ENCODE measurements at places on chromosomes 2 and 18.

- DNase-seq = no peak
Measured at GRCh38 chr2:176582176-176582575, 312.9 kb downstream of the MTX2 start.

- DNase-seq = no peak
Measured at GRCh38 chr2:128995086-128995485, 676.4 kb upstream of the HS6ST1 start.

DNA sequence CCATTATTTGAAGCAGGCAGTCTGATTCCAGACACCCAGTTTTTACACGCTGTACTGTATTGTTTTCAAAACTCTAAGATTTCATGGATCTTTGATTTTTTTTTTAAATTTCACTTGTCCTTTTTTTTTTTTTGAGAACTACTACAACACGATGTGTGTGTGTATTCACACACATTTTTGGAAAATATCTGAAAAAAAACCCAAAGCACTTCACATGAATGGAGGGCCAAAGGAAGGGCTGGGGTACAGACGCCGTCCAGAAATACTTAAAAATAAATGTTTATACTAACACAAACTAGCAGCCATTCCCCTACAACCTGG lies 314 bp upstream of the SSB start:
- no peak for DNase-seq

- no peak for DNase-seq
Measured at GRCh38 chr18:48098007-48098406, 167.5 kb upstream of the SMAD2 start.

- DNase-seq = no peak
Measured at GRCh38 chr2:16821692-16822091, 156.1 kb upstream of the CYRIA start.
